NCI-H446 (cell line): ENCODE measurements at places on chromosomes 11 and 22.

DNA sequence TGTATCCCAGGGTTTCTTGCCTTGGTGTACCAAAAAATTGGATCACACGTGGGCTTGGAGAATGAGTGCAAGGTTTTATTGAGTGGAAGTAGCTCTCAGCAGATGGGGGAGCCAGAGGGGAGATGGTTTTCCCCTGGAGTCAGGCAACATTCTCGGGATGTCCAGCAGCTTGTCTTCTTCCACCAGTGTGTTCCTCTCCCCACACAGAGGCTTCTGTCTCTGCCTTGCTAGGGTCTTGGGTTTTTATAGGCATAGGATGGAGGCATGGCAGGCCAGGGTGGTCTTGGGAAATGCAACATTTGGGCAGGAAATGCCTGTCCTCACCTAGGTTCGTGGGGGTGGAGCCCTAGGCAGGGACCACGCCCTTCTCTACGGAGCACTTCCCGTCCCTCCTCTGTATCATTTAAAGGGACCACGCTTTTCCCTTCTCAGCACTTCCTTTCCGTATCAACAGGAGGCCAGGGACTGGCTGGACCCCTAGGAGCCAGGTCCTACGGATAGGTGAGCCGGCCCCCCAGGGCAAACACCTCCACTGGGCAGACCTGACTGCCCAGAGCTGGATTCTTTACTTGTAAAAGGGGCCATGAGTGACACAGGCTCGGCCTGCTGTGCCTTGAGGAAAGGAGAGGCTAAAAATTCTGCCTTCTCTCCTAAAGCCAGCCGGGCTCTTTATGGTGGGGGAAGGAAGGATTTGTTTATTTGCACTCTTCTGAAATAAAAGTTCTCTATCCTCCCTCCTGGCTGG lies 55.3 kb upstream of the CCDC188 start:
- no peak for DNase-seq

DNA sequence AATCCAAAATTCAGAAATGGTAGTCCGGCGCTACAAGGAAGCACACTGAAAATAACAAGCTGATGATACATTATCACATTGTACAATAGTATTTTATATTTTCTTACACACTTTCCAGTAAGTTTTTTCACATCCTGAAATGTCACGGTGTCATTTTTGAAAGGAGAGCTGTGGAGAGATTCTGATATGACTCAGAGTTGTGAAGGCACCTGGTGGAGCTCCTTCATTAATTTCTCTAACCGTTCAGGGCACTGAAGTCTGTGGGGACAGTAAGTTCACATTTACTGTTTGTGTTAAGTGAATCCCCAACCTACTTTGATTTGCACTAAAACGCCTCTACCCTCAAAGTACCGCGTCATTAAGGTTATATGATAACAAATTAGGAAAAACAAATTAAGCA lies 13.3 kb downstream of the LDHAL6A start:
- no peak for DNase-seq

GRCh38 chr22:46149512-46150033 lies 753 bp upstream of the PPARA start:
- DNase-seq: no peak

GRCh38 chr11:116793772-116794097 lies 2.1 kb upstream of the APOA5 start:
- no peak for DNase-seq

DNA sequence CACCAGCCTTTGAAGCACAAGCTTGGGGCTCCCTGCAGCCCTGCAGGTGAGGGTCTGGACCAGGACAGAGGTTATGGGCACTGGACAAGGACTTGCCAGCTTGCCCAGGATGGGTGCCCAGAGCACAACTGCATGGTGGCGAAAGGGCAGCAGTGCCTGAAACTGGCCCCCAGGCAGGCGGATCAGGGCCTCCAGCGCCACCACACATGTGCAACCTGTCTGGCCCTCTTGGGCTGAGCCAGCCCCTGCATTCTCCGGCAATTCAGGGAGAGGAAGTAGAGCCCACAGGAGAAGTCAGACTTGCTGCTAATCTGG lies 18.8 kb downstream of the MB start:
- no peak for DNase-seq

GRCh38 chr22:40002935-40003715 lies 8.4 kb downstream of the FAM83F start:
- DNase-seq: peak; percentile 73
